ENCODE measurements at places on chromosomes 1 and 21.

DNA sequence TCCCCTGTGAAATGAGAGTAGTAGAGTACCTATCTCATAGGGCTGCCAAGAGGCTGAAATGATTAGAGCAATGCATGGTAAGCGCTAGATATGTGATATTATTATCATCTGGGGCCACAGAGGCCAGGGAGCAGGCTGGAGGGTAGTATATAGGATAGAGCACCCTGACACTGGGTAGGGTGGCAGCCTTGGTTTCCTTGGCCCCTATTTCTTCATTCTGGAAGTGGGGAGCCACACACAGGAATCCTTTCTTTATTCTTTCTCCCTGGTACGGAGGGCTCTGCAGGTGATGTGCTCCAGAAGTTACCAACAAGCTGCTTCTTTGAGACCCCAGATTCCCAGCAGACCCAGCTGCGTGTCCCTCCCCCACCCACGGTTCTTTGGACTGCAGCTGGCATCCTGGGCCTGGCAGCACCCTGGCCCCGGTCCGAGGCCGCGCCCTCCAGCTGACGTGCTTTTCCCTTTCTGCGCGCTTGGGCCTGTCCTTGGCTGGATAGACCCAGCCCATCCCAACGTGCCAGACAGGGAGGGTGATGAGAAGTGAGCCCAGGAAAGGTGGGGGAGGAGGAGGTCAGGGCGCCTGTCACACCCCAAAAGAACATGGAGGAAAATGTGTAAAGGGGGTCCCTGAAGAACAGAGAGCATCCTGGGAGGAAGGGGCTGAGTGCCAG, 18.2 kb downstream of the INAVA start:
- DNase-seq: no peak

DNA sequence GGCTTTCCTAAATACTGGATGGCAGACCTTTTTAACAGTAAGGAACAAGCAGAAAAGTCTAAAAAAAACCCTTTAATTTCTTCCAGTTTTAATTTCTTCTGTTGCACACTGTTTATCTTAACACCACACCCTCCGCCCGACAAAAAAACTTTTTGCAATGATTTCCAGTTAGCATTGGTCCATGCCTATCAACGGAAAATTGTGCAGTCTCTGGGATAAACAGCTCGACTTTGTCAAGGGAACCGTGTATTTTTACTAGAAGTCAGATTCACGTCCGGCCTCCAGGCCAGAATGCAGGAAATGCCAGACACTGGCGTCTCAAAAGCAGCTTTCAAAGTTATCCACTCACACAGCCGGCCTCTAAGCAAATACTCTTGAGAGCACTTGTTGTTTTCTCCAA, 378 bp upstream of the NUP210L start:
- no peak for DNase-seq

DNA sequence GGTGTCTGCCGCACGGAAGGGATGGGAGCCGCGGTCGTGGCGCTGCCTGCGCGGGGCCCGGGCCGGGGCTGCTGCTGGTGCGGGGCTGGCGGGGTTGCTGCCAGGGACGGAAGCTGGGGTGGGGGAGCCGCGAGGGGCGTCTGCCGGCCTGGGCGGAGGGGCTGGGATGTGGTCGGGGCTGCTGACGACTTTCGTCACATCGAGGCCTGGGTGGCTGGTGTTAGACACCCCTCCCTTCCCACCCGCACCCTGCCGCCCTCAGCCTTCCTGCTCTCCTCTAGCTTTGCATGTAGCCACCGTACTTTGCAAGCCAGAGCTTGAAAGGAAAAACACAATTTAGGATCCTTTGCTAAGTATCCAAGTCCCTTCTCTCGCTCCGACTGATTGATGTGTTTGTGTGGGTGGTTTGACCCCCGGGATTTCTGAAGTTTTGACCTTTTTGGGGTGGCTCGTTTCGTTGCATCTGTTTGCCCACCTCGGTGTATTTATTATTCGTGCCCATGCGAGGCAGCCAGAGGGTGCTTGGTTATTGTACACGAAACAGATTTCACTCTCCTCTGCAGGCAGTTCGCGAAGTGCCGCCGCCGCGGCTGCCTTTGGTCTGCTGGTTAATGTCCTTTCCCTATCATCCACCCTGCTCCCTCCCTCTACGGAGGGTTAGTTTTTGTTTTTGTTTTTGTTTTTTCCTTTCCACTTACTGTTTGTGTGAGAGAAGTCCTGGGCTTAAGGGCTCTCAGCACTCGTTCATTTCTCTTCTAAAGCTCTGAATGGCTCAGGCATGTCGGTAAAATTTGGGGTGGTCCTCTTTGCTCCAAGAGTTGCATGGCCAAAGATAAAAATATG, 868 bp downstream of the C1orf21 start:
- DNase-seq: peak; percentile 23

GRCh38 chr1:9068981-9069325, 482 bp downstream of the SLC2A5 start:
- no peak for DNase-seq

DNA sequence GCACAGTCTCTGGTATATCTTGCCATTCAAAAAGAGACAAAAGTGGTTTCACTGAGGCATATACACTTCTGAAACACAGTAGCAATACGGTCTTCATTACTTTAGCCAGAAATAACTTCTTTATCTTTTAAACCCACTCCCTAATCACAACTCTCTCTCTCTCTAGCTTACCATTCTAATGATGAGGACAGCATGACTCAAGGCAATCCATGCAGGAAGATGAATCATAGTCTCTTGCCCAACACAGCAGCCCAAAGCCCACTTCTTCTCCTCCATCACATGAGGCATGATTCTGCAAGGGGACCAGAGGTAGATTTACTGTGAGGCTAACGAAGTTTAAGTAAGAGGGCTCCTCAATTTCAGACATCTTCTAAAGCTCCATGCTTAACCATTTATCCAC, 285.0 kb upstream of the NR5A2 start:
- DNase-seq: no peak

DNA sequence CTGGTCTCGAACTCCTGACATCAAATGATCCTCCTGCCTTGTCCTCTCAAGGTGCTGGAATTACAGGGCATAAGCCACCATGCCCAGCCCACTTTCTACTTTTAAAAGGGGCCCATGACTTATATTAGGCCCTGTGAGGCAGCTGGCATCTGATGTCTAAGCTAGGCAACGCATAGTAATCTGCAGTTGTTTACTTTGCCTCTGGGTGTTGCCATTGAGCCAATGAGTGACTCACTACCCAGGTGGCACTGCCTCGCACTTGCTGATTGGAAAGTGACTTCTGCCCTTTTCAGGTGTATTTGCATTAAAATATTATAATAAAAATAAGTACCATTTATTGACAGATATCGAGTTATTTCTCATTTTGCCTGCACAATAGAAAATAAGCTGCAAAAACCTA, 84.9 kb downstream of the KIF14 start:
- peak; percentile 39 for DNase-seq

DNA sequence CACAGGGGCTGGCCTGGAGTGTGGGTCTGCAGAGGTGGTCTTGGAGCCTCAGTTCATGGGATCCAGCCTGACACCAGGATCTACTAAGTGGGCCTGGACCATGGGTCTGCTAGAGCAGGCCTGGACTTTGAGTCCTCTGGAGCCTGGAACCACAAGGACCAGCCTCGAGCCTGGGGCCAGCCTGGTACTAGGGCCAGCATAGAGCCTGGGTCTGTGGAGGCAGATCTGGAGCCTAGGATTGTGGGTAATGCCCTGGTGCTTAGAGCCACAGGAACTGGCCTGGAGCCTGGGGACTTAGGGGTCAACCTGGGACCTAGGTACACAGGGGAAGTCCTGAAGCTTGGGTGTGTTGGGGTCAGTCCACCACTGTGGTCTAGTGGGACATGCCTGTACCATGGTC, 12.7 kb downstream of the LORICRIN start:
- no peak for DNase-seq

DNA sequence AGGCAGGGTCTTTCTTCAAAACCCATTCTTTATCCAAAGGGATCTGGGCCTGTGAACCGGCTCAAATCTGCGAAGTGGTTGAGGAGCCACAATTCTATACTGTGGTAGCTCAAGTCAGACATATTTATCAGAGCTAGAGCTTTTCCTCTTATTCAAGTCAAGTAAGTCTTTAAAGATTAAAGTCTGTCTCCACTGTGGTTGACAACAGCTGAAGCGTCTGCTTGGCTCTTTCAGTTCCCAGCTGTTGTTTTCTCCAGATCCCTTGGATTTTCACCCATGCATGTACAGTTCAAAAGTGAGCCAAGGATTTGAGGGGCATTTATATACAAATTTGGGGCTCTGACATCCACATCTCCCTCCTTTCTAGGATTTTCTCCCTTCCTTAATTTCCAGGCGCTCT, 66.9 kb downstream of the C1orf185 start:
- DNase-seq: no peak

- DNase-seq: peak; percentile 43
Observed at GRCh38 chr1:228415853-228416216, 826 bp downstream of the TRIM17 start.

GRCh38 chr1:36096500-36097432, 8.1 kb downstream of the ADPRS start:
- DNase-seq: no peak

DNA sequence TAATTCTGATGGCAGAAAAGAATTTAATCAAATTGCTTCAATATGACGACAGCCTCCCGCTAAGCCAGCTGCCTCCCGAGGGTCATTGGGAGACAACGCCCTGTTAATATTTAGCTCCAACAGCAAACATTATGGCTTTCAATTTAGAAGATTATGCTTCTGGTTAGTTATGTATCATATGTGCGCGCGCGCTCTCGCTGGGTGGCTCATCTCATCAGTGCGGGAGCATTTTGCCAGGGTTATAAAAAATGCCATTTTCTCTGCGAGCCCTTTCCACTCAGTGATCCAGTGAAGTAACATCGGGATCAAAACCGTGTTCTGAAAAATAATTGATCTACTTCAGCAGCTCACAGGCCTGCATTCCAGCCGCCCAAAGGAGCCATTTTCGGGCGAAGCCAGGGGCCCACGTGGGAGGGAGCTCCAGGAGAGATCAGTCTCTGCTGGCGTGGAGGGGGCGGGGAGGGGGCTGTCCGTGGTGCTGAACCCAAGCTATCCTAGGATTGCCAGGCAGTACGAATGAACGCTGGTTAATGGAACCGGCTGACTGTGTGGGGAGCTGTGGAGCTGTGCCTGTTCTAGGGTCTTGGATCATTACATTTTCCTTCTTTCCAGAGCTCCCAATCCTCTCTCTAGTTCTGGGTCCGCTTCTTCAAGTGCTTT, 219.1 kb upstream of the ZC3H12A start:
- peak; percentile 52 for DNase-seq

Data from HuH-7 (cell line).